Central memory CD8-positive, alpha-beta T cell (primary cell): ENCODE measurements at places on chromosomes 4 and X.

- peaks cover 18% of the 10 kb centered on the region for H3K4me1 ChIP-seq
- H3K27me3 ChIP-seq, result no peaks in the 10 kb centered on the region
- peaks cover 2% of the 10 kb centered on the region for H3K36me3 ChIP-seq
- H3K27ac ChIP-seq, result no peak overlapping the region
These were observed 127.7 kb downstream of the PRKX start for GRCh38 chrX:3585719-3586118.

- H3K4me3 ChIP-seq, result no peak overlapping the region
- H3K27me3 ChIP-seq, result no peaks in the 10 kb centered on the region
- no peaks in the 10 kb centered on the region for H3K4me1 ChIP-seq
- no peak for DNase-seq
- no peak overlapping the region for H3K27ac ChIP-seq
These were observed 247.6 kb downstream of the PAPSS1 start for GRCh38 chr4:107472265-107472948.

DNA sequence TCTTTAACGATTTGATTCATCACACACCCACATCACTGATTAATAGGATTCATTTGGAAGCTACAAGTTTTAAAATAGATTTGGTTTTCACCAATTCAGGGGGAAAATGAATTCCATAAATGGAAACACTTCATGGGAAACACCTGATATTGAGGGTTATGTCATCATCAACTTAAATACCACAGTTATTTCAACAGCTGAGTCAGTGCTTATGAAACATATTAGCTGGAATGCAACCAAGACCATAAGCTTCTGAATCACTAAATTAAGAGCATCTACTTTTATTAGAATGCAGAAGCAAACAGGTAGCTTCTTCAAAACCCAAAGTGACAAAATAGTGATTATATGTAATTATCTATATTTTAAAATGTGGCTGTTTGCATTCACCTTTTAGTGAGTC lies 207.8 kb upstream of the DCAF8L1 start:
- no peak overlapping the region for H3K27ac ChIP-seq
- H3K4me1 ChIP-seq, result no peaks in the 10 kb centered on the region
- no peak overlapping the region for H3K4me3 ChIP-seq
- H3K36me3 ChIP-seq, result no peaks in the 10 kb centered on the region
- no peak for DNase-seq

GRCh38 chrX:97398030-97398551 lies 514.4 kb downstream of the RPA4 start:
- no peaks in the 10 kb centered on the region for H3K36me3 ChIP-seq
- no peak overlapping the region for H3K4me3 ChIP-seq
- H3K27ac ChIP-seq, result no peak overlapping the region
- no peak for DNase-seq
- no peaks in the 10 kb centered on the region for H3K27me3 ChIP-seq
- H3K4me1 ChIP-seq, result peaks cover 15% of the 10 kb centered on the region

DNA sequence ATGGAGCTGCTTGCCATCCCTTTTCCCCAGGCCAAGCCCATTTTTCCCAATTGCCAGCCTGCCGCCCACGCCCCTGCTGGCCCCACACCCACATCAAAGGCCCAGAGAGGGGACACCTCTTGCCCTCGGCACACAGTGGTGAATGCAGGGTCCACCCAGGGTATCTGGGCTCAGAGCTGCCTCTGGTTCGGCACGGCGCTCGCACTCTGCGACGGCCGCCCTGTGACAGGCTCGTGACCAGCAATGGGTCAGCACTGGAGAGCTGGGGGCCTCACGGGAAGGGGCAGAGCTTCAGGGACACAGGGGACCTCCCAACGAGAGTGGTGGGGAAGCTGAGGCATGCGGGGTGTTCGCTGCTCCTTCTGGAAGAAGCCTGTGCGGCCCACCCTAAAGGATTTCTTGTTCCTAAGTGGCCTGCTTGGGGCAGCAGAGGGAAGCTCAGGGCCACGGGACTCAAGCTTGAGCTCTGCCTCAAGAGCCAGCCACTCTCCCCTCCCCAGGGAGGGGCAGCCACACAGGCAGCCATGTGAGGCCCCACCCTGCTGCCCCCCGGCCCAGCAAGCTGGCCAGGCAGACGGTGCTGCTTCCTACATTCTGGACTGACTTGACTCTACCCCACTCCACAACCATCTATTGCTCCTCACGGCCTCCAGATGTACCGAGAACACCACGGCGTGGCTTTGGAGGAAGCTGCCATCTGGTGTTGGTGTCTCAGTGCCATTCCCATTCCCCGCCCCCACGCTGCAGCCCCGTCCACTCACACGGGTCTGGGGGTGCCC lies 73.7 kb downstream of the ABLIM2 start:
- no peaks in the 10 kb centered on the region for H3K27me3 ChIP-seq
- no peak for DNase-seq
- no peak overlapping the region for H3K4me3 ChIP-seq
- H3K27ac ChIP-seq, result no peak overlapping the region
- H3K4me1 ChIP-seq, result peaks cover 5% of the 10 kb centered on the region

- H3K4me1 ChIP-seq, result no peaks in the 10 kb centered on the region
- no peak overlapping the region for H3K4me3 ChIP-seq
- no peak for DNase-seq
- no peaks in the 10 kb centered on the region for H3K36me3 ChIP-seq
- no peak overlapping the region for H3K27ac ChIP-seq
These were observed 4.6 kb downstream of the AFP start for GRCh38 chr4:73440653-73441052.

DNA sequence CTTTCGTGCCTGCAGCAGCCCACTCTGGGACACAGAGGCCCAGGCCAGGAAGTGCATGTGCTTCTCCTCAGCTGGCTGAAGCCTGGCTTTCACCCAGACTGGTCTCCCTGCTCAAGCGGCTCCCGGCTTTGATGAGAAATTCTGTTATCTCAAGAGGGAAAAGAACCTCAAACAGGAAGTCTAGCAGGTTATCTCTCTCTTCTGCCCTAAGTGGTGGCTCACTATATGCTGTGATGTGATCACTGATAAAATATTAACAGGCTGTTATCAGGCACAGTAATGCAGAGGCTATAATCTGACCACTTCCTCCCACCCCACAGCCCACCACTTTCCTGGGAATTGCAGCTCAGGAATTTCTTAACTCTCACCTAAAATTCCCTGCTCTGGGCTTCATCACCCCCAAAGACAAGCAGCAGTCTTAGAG lies 13.3 kb downstream of the CLDN2 start:
- no peak for DNase-seq
- H3K4me1 ChIP-seq, result no peaks in the 10 kb centered on the region
- H3K27ac ChIP-seq, result no peak overlapping the region
- no peaks in the 10 kb centered on the region for H3K27me3 ChIP-seq
- no peak overlapping the region for H3K4me3 ChIP-seq

- H3K27me3 ChIP-seq, result no peaks in the 10 kb centered on the region
- no peak overlapping the region for H3K4me3 ChIP-seq
These were observed 20.2 kb downstream of the PJA1 start for GRCh38 chrX:69144838-69145680.

GRCh38 chr4:61851126-61851525 lies 651.0 kb downstream of the ADGRL3 start:
- H3K27me3 ChIP-seq, result no peaks in the 10 kb centered on the region
- no peaks in the 10 kb centered on the region for H3K36me3 ChIP-seq
- no peak overlapping the region for H3K4me3 ChIP-seq
- no peaks in the 10 kb centered on the region for H3K4me1 ChIP-seq
- DNase-seq, result no peak

- no peaks in the 10 kb centered on the region for H3K36me3 ChIP-seq
- no peak for DNase-seq
- H3K4me3 ChIP-seq, result no peak overlapping the region
- no peak overlapping the region for H3K27ac ChIP-seq
- no peaks in the 10 kb centered on the region for H3K27me3 ChIP-seq
These were observed 345.4 kb downstream of the ADAM29 start for GRCh38 chr4:175263537-175263936.

GRCh38 chr4:119715490-119716445 lies 87.2 kb upstream of the PDE5A start:
- DNase-seq, result no peak
- H3K4me1 ChIP-seq, result no peaks in the 10 kb centered on the region
- no peaks in the 10 kb centered on the region for H3K36me3 ChIP-seq
- H3K27ac ChIP-seq, result no peak overlapping the region
- no peak overlapping the region for H3K4me3 ChIP-seq
